ENCODE measurements at places on chromosomes 7 and 10.
A peak's percentile ranks its signal among the peaks of the same experiment; 100 is the strongest.

- no peak for DNase-seq
Measured at GRCh38 chr10:79142064-79142491, 73.3 kb downstream of the ZMIZ1 start.

DNA sequence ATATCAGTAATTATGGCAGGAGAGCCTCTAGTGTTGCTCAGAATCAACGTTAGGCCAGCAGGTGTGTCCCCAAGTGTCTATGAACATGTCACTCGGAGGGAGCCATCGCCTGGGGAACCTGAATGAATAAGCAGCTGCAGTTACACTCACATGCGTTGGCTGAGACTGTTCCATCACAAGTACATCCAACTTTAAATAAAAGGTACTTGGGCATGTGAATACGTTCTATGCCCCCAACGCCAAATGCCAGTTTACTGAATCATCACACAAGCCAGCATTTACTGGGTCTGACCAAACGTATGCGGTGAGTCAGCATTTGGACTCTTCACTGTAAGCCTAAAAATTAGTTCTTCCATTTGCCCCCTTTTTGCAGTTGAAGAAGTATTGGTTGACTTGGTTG, 207.6 kb upstream of the PLXNA4 start:
- no peak for DNase-seq

DNA sequence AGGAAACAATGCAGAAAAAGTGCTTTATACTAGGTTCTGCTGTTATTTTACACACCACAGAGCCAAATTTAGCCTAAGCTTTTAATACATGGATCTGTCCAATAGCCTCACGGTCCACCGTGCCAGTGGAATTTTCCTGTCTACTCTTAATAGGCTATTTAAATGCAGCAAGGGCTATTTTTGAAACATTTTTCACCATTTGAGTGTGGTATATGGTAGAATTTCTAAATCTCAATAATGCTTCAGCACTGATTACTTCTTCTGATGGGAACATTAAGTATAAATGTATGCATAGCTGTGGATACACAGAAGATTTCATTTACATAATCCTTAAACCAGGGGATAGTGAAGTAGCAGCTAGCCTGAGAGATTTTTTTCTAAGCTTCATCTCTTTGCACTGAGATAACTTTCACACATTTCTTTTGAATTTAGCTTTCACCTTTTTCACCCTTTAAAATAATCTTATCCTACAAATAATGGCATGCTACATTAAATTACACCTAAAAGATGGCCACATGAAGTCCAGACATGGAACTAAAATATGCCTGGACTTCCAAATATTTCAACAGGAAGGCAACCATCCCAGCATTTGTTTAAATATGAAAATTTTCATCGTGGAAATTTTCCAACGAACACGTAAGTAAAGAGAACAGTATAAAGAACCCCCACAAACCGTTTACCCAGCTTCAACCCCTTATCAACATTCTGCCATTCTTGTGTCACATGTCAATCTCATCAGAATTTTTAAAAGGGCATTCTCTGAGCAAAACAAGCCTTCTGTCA, 45.4 kb downstream of the AMPH start:
- DNase-seq, result no peak

DNA sequence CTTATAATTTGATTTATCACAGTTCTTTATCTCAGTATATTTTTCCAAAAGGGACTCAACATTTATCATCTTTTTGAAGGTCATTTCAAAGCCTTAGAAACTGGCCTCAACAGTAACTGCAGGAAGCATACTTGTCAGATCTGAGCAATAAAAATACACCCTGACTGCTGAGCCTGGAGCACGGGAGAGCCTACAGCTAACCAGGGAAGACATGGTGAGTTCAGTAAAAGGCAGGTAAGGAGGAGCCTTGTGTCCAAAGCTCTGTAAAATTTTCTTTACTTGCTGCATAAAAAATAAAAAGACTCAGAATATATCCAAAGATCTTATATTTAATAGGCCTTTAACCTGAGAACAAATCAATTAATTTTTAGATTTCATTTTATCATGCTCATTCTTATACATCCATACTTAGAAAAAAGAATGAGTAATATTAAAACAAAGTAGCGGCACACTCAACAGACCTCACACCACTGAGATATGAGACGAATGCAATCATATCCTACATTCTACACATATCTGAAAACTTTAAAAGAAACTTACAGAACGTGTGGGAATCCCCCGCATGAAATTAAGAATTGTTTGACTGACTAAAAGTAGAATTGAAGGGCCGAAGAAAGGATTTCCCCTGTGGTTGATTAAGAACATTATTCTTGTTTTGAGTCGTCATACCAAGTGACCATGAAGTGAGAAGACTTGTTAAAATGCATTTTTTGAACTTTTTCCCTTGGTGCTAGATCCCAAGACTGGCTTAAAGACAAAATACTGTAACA, 296.4 kb upstream of the MKLN1 start:
- DNase-seq, result no peak

DNA sequence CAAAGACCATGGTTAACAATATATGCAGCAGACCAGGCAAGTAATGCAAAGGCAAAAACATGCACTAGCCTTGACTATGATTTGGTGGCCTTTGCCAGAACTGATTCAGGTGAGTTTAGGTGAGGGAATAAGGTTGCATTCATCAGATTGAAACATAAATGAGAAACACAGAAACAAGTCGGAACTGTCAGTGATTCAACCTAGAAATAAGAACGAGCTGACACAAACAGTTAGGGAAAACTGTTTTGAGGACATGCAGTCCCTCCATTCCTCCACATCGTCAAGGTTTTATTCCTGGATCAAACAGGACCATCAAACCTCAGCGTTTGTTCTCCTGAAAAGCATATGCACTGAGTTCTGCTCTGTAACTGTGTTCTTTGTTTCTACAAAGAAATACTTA, 1.8 kb downstream of the ZNF248 start:
- no peak for DNase-seq

DNA sequence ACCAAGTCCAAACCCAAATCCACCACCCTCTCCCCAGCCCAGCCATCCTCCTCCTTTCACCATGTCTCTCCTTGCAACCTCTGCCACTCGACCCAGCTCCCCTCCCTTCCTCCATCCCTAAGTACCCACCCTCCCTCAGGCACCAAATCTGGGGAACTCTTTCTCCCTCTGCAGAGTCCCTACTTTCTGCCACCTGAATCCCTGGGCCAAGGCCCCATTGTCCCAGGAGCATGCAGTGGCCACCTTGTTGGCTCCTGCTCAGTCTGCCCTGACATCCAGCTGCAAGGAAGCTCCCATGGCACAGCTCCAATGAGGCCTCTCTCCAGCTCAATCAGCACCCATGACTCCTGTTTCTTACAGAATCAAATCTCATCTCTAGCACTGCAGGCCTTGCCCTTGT, 5.5 kb upstream of the UNC5B start:
- DNase-seq, result no peak

- no peak for DNase-seq
Measured at GRCh38 chr7:150931199-150931869, 46.8 kb downstream of the KCNH2 start.

- DNase-seq, result no peak
Measured at GRCh38 chr7:46163246-46163645, 242.2 kb upstream of the IGFBP3 start.

- no peak for DNase-seq
Measured at GRCh38 chr10:16950656-16951601, 133.7 kb upstream of the RSU1 start.

GRCh38 chr10:129709101-129709500, 242.1 kb downstream of the MGMT start:
- no peak for DNase-seq

GRCh38 chr10:26890956-26891355, 30.2 kb upstream of the ABI1 start:
- peak; percentile 65 for DNase-seq

DNA sequence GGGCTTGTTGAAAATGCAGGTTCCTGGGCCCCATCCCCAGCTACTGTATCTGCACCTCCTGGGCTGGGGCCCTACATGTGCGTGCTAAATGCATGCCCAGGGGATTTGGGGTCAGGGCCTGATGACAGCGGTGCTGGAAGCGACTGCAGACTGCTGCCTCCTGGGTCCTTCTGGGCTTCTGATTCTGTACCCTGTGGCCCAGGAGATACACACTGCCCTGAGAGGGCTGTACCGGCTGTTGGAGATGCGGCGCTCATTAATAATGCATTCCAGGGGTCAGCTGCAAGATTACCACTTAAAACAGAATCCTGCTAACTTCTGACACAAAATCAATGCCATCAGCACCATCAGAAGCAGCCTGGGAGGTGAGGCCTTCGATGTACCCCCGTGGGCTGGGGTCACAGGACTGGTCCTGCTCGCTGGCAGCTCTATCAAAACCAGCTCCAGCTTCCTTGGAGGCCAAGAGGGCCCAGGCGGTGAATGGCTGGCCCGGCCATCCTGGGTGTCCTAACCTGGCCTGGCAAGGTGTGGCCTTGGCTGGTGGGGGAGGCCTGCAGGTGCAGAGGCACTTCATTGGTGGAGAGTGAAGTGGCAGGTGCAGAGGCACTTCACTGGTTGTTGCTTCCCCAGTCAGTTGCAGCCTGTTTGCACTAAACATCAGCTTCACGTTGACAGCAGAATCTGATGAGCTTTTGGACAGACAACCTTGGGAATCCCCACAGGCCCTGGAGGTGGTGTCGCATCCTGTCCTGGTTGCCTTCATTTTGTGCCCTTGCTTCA, 79.2 kb downstream of the GLRX3 start:
- DNase-seq, result no peak

DNA sequence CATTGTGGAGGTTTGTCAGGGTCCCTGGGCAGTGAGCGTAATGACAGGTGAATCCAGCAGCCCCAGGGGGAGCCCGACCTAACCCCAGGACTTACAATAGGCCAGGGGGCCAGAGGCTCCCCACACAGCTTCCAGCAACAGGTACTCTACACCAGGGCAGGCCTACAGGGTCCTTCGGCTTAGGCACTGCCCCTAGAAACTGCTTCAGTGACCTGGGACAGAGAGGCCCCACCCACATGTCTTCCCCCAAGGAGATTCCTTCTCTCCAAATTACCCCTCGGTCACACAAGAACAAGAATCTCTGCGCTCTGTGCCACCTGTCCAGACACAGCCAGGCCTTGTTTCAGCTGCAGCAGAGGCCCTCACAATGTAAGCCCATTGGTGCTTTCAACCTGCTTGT, 24.4 kb downstream of the SKIDA1 start:
- no peak for DNase-seq

DNA sequence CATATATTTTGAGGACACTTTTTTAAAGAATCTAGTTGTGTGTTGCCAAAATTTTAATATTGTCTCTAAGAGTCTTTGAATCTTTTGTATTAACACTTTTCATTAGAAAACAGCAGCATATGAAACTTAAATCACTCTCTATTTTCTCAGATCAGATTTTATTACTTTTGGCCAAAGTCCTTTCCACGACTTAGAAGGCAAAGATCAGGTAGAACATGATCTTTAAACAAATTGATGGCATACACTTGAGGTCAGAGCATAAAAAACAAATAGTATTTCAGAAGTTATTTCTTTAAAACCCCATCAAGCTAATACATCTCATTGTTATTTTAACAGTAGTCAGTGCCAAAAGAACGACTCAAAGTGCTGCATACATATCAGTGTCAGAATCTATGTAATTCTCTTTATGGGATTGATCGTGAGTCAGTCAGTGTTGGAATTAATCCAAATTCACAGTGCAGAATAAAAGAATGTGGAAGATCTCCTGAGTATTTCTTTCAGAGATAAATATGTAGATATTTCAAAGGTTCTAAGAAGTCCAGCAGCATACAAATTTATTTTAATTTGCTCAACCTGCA, 9.6 kb upstream of the AGMO start:
- no peak for DNase-seq
